Stimulated activated CD8-positive, alpha-beta memory T cell treated with anti-CD3 and anti-CD28 coated beads, Interleukin-7, amount 100 ng/mL, for 1 hour (primary cell): ENCODE measurements at places on chromosomes 2 and 18.

GRCh38 chr2:133644846-133645245 lies 76.6 kb upstream of the NCKAP5 start:
- DNase-seq: no peak

DNA sequence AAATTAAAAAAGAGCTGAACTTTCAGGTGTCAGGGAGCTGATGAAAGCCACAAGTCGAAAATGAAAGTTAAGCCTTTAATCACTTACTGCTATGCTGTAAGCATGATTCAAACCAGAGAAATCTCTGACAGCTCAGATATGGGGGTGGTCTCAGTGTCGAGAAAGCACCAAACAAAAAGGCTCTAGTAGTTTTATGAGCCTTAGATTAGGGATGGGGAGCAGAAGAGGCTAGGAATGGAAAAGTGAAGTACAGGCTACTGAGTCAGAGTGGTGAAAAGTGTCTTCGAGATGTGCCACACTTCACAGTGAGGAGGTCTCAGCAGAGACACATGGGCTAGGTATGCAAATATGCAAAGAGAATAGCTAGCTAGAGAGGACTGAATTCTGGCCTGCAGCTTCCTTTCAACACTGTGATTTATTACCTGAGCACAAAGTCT lies 482.2 kb downstream of the SPAG16 start:
- DNase-seq: no peak

DNA sequence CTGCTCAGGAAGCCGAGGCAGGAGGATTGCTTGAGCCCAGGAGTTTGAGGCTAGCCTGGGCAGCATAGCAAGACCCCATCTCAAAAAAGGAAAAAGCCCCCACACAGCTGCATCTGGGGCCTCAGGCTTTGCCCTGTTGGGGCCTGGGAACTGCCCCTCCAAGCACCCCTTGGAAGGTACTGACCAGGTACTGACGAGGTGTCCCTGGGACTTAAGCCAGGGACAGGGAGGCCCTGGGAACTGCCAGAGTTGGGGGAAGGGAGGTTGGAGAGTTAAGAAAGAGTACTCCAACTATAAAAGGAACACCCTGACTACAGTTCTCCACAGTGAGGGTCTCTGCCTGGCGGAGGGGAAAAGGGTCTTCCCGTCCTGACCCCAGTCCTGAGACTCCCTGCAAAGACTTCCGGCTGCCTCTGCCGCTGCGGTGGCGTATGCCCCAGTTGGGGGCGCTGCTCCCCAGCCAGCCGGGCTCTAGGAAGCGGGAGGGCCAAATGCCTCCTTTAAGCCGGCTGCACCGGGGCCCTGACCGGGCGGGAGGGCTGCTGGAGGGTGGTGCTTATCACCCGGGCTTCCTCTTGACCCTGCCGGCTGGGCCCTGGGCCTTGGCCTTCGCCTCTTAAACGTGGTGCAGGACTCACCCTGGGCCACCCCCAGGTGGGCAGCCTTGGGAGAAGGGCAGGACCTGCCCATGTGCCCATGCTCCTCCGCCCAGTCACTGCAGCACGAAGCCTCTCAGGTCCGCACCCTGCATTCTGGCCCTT lies 12.8 kb downstream of the SLC30A3 start:
- peak; percentile 8 for DNase-seq

- no peak for DNase-seq
Observed at GRCh38 chr2:43837831-43838559, 644 bp downstream of the ABCG5 start.

DNA sequence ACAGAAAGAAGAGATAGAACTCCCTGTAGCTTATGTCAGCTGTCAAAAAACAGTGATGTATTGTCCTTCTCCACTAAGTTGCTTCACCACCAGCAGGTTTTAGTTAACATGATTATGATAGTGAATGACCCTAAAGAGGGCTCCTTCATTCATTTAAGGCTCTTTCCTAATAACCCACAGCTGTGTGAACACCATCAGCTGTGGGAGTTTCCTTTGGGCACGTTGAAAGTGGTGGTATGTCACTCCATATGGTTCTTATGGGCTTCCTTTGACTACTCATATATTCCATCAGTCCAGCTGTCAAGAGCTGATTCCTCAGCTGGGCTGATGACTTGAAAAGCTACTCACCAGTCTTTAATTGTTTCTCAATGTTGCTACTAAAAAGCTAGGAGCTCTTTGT lies 210.3 kb downstream of the UBE2E3 start:
- DNase-seq: no peak

DNA sequence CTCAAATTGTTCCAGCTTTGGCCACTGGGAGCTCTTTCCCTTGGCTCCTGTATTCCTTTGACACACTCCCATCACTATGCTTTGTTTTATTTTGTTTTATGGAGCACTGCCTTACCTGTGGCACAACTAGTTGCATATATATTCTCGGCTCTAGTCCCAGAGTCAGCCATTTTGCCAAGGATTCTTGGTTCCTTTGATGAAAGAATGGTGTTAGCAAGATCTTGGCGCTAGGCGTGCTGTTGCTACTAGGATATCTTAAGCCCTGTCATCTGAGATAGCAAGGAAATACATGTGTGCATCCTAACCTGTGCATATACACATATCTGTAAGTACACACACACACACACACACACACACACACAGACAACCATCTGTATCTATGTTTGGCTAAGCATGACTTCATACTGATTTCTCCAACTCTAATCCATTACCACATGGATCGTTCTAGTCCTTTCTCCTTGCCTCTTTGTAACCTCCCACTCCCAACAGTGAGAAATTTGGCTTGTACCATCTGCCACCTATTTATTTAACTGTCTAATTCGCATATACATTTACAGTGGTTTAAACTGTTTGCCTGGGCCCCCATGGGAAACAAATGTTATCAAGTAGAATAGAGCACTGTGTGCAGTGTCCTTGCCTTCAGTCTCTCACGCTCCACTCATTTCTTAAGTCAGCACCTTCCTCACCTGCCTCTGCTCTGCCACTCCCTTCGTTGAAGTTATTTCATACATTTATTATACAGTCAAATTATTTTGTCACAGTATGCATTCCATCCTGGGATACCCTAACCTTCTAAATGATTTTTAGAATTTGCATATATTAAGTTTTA lies 137.5 kb upstream of the MAP3K20 start:
- DNase-seq: no peak

DNA sequence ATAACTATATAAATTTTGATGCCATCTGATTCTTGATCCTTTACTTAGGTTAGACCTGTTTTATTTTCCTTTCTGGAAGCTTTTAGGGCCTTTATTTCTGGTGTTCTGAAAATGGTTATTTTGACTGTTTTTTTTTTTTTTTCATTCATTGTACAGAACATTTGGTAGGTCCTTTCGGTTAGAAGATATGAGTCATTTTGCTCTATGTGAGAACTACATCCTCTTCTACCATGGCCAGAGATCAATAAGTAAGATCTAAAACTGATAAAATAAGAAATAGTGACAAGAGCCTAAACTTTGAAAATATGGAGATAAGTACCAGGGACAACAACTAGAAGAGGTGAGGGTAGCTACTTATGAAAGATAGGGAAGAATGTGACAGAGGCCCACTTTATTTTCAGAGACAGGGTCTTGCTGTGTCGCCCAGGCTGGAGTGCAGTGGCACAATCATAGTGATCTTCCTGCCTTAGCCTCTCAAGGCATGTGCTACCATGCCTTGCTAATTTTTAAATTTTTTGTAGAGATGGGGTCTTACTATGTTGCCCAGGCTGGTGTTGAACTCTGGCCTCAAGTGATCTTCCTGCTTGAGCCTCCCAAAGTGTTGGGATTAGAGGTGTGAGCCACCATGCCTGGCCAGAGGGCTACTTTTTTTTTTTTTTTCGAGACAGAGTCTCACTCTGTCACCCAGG lies 66.5 kb downstream of the EIF2AK3 start:
- DNase-seq: no peak

DNA sequence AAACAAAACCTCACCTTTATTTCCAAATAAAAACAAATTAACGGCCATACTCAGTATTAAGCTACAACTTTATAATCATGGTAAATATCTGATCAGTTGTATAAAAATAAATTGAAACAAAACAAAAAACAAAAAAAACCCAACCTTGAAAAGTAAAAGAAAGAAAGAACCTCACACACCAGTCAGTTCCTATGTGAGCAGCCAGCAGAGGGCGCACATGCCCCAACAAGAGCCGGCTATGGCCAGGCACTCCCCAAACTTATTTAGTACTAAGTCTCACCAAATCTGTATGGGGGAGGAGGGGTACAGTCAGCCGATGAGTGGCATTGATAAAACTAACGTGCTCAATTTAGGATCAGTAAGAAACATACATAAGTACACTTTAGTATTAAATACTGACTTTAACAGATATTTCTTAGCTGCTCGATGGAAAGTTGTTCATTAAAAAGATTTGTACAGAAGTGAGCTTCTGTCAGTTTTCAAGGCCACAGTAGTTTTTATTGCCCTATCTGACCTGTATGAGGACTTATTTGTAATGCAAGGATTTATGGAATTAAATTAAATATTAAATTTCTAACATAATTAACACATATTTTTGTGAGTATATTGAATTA lies 172.6 kb downstream of the TCF4 start:
- DNase-seq: peak; percentile 40

DNA sequence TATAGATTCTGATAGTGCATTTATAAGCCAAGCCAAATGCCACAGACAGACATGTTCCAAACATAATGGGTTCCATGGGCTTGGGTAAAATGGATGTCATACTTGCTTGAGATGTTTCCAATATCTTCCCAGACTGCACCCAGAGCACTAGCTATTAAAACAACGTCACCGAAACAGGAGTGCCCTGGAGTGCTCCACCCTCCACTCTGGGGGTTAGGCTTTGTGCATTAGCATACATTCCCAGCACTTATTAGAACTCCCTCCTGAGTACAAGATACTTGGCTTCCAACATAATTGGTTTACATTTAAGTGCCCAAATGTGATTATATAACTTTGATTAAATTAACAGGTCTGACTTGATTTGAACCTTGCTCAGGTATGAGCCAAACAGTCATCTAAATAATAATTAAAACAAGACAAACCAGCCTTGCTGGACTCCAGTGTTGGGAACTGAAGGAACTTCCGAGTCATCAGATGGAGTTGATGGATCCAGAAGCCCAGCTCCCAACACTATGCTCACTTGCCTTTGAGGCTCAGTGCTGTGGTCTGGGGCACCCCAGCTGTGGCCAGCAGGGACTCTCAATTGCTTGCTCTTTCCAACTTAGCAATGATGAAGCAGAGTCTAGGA lies 60.5 kb upstream of the LGALSL start:
- no peak for DNase-seq

GRCh38 chr2:99861376-99861760 lies 281.0 kb downstream of the AFF3 start:
- no peak for DNase-seq

DNA sequence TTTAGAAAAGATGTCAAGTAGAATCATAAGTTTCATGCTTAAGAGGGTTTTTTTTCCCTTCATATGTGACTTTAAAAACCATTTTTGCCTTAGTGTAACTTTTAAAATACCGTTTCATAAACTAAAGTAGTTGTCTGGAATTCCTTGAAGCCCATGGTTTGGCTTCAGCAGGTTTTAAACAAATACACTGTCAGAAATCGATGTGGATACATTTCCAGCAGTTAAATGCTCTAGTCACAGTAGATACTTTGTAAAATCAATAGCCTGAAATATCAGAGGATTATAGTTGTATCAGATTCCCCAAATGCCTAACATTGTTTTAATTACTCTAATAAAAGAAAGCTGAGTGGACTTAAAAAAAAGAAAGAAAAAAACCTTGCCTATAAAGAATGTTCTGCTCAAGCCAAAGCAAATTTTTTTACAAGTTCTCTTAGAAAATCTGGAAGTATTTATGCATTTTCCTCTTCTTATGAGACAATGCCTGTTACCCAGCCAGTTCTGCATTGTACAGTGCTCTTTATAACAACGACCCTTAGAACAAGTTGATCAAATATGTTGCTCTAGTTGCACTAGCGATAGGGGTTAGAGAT lies 260.5 kb downstream of the LTBP1 start:
- DNase-seq: no peak

- no peak for DNase-seq
Observed at GRCh38 chr18:49645196-49645595, 83.3 kb downstream of the LIPG start.
